ENCODE measurements at places on chromosomes 4 and X. TPM values are rescaled to one million over a fixed set of nuclear protein-coding genes. Genes with fewer than 3 reads are reported as not detected.

GRCh38 chr4:186761393-186761792 is 37.7 kb upstream of the FAT1 start:
- no peak for DNase-seq

DNA sequence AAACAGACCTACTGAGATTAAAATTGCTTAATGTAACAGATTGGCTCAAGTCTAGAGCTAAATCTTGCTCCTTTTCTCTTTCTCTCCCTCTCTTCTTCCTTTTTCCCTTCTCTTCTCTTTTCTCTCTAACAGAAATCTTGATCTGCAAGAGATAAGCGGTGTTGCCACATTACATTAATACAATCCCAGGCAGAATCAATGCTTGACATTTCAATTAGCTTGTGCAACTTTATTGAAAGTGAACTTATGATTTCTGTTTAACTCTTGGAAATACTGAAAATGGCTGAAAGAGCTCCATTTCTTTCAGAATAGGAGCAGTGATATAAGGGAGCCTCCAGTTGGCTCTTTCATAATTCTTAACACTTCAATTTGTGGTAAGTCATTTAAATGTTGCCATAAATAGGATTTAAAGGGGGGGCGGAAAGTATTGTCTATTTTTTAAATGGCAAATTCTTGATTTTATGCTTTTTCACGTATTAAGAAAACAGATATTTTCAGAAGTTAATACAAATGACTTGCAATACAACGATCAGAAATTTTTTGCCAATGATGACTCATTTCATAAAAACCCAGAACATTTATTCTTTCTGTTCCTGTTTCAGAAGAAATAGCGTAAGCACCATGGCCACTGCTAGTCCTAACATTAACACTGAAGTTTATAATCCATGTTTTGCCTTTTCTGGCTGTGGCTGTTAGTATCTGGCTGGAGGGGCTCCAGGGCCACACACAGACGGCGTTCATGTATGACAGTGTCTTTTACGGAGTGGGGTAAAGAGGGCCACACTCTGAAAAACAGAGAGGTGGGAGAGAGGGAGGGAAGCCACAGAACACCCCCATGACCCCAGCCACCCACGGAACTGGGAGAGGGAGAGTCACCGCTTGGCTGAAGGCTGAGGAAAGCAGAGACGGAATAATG is 115.7 kb upstream of the FAT1 start:
- DNase-seq: no peak

DNA sequence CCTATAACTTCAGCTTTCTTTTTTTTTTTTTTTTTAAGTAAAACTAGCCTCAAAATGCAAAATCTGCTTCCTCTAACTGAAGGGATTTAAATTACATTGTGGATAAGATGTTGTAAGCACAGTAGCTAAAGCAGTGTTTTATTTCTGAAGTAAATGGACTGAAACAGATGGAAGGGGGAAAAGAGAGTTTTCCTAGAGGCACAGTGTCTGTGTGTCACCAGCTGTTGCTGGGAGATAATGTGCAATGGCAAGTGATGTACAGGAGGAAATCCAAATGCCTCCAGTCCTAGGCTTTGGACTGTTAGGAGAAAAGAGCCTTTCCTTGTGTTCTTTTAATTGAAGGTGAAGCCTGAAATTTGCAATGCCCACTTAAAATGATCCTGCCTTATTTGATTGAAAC is 672.1 kb downstream of the GRXCR1 start:
- DNase-seq: no peak

DNA sequence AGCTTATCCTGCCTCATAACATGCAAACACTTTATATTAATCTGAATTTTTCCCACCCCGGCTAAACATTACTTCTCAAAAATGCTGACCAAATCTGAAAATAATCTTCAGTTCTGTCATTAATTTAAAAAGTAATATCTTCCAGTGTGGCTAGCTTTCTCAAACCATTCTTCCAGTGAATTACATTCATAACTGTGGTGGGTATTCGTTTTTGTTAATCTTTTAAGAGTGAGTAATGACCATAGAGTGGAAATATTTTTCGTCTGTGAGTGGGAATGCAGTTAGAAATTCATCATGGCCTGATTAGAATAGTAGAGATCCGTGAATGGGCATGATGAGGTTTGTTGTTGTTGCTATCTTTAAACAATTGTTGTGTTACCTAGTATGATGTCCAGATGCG is 138.6 kb upstream of the SFRP2 start:
- DNase-seq: no peak

The ENPP6 gene
- 0.47 TPM for total RNA-seq

The MMGT1 gene
- total RNA-seq: 19.1 TPM

Data from activated CD4-positive, alpha-beta T cell treated with anti-CD3 and anti-CD28 coated beads, Interleukin-2, amount 10 ng/mL, durations not matched to agents 7 days and 5 days (primary cell).